LHCN-M2 (cell line): ENCODE measurements at places on chromosomes 16 and 17. TPM values are rescaled to one million over a fixed set of nuclear protein-coding genes. Genes with fewer than 3 reads are reported as not detected.
A peak's percentile ranks its signal among the peaks of the same experiment; 100 is the strongest.

DNA sequence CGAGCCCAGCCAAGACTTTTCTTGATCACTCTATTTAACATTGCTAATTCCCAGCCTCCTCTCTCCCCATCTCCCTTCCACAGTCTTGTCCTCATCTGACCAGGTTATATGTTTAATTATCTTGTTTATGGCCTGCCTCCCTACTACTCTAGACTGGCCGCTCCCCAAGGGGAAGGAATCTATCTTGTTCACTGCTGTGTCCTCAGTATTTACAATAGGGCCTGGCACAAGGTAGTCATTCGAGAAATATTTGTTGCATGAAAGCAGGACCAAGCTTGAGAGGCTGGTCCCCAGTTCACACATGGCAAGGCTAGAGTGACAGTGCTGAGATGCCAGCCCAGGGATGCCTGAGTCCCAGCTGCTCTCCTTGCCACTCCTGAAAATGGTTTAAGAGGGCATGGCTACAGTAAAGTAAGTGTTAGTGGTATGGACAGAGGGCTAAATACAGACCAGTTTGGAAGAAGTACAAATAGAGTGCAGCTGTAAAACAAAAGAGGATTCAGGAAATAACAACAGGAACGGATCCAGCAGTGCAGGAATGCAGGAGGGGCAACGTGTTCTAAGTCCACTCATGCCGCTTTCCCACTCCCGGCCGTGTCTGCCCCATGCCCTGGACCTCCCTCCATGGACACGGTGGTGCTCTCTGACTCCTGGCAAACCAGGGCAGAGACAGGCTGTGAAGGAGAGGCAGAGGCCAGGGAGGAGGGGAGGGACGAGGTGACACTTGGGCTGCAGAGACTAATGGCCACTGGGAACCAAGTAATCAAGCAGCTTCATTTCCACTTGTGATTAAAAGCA is 65.6 kb downstream of the TOM1L2 start:
- DNase-seq = no peak

- DNase-seq = peak; percentile 83
Observed at GRCh38 chr17:54891176-54891821, 9.4 kb upstream of the TOM1L1 start.

- no peak for DNase-seq
Observed at GRCh38 chr17:10831696-10832095, 6.2 kb downstream of the PIRT start.

PRR29 gene
- total RNA-seq = 0.13 TPM in 1 of 2 replicates, not detected in the other
